H1 (cell line): ENCODE measurements at places on chromosomes 1 and 21.

DNA sequence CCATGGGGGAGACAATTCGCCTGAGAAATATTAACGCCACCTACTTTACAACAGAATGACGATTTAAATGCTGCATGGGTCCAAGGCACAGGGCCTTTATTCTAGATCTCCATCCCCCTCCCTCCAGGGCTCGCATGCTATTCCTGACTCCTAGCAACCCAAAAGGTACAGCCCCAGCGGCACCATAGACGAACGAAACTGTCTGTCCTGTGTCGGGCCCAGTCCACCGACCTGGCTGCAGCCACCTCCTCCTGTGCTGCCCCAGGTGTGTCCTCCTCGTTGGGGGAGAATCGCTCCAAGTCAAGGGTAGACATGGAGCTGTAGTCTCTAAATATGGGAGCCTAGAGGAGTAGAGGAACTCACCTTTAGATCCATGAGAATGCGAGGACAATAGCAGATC lies 196.5 kb downstream of the TOMM20 start:
- H3K36me3 ChIP-seq, result no peaks in the 10 kb centered on the region
- no peaks in the 10 kb centered on the region for H3K4me1 ChIP-seq
- no peak overlapping the region for H3K27ac ChIP-seq
- H3K27me3 ChIP-seq, result no peaks in the 10 kb centered on the region

GRCh38 chr1:3817138-3817740 lies 20.9 kb upstream of the LRRC47 start:
- H3K27me3 ChIP-seq, result no peaks in the 10 kb centered on the region
- no peak overlapping the region for H3K27ac ChIP-seq
- no peak for DNase-seq
- no peak overlapping the region for H3K4me3 ChIP-seq

DNA sequence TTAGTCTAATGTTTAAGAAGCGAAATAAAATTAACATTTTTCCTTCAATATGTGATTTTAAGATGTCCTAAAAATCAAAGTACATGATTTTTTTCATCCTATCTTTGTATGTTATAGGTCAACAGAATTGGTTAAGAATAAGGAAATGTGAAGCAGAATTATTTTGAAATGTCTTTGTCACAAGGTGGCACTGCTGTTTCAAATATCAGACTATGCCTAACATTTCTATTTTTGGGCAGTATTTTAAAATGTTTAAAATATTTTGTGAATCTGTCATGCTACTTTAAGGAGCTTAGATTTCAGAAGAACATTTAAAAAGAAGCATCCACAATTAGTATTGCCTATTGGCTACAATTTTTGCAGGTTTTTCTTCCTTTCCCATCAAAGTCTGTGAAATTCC lies 38.7 kb downstream of the AMY1C start:
- no peaks in the 10 kb centered on the region for H3K27me3 ChIP-seq
- no peak for DNase-seq
- H3K4me1 ChIP-seq, result no peaks in the 10 kb centered on the region
- H3K4me3 ChIP-seq, result no peak overlapping the region

- H3K27me3 ChIP-seq, result no peaks in the 10 kb centered on the region
- no peak for DNase-seq
- no peak overlapping the region for H3K4me3 ChIP-seq
- peaks cover 18% of the 10 kb centered on the region for H3K36me3 ChIP-seq
- H3K27ac ChIP-seq, result no peak overlapping the region
Observed at GRCh38 chr1:152029144-152029928, 7.5 kb downstream of the S100A11 start.

GRCh38 chr1:200128944-200129879 lies 101.7 kb downstream of the NR5A2 start:
- H3K36me3 ChIP-seq, result no peaks in the 10 kb centered on the region
- no peak overlapping the region; the same call in 1 of the 2 replicates for H3K27ac ChIP-seq
- no peak for DNase-seq
- peaks cover 1% of the 10 kb centered on the region; the same call in 1 of the 2 replicates for H3K4me1 ChIP-seq

DNA sequence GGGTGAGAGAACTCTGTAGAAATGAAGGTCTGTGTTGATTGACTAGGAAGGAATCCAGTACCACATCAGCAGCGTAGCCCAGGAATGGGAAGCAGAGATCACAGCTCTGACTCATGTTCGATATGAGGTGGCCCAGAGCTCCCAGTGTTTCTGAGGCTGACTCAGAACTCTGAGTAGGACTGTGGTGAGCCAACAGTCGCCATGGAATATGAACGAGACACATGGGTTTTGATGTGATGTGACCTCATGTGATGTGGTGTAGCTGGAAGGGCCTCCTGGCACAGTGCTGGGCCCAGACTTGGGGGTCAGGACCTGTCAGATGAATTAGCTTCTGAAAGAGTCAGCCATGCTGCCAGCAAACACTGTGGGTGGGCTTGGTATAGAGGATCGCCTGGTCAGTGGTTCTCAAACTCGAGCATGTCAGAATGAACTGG lies 237.0 kb downstream of the MRPL39 start:
- H3K27me3 ChIP-seq, result no peaks in the 10 kb centered on the region
- H3K4me1 ChIP-seq, result peaks cover 12% of the 10 kb centered on the region; the same call in 1 of the 2 replicates
- no peaks in the 10 kb centered on the region for H3K36me3 ChIP-seq
- no peak overlapping the region; the same call in 1 of the 2 replicates for H3K27ac ChIP-seq
- no peak for DNase-seq
- no peak overlapping the region for H3K4me3 ChIP-seq

DNA sequence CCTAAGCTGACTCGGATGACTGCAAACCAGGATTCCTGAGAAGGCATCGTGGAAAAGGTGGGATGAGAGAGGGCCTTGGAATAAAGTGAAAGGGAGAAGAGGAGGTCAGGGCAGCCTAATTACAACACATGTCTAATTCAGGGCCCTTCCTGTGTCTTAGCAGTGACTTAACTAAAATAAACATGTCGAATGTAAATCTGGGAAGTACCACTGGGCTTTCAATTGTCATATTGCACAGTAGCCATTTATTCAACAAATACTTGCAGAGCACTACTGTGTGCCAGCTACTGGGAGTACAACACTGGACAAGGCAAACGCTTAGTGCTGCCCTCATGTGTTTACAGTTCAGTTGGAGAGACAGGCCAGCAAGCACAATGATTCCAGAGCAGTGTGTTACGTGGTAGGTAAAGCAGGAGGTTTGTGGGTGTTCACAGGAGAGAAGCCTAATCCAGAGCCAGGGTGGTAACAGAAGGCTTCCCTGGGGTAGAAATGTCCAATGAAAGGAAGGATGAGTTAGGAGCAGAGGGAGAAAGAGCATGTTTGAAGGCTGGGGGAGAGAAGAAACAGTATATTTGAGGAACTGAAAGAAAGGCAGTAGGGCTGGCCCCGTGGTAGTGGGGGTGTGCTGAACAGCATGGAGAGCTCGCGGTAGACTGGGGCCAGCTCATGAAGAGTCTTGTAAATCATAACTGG lies 38.0 kb upstream of the RASAL2 start:
- peaks cover 28% of the 10 kb centered on the region for H3K4me1 ChIP-seq
- H3K27me3 ChIP-seq, result no peaks in the 10 kb centered on the region
- no peak for DNase-seq
- no peaks in the 10 kb centered on the region for H3K36me3 ChIP-seq

- H3K4me1 ChIP-seq, result no peaks in the 10 kb centered on the region
- H3K4me3 ChIP-seq, result no peak overlapping the region
- no peak for DNase-seq
- no peaks in the 10 kb centered on the region for H3K36me3 ChIP-seq
Observed at GRCh38 chr1:17363351-17363750, 8.6 kb upstream of the PADI6 start.

DNA sequence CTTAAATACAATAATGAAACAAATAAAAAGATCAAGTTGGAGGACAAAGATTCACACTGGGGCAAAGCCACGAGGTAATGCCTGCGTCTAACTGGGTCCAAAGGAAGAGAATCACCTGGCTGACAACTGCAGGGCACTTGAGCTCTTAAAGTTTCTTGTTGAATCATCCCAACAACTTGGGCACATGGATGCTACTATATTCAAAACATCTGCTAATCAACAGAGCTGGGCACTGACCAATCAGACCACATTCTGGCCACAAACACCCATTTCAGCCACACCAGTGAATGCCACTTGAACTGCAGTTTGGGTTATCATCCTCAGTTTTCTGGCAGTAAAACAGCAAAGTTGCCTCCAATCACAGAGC lies 51.0 kb downstream of the ABCA4 start:
- peaks cover 59% of the 10 kb centered on the region for H3K27me3 ChIP-seq
- DNase-seq, result no peak
- H3K36me3 ChIP-seq, result no peaks in the 10 kb centered on the region
- H3K4me1 ChIP-seq, result no peaks in the 10 kb centered on the region
- H3K4me3 ChIP-seq, result no peak overlapping the region

DNA sequence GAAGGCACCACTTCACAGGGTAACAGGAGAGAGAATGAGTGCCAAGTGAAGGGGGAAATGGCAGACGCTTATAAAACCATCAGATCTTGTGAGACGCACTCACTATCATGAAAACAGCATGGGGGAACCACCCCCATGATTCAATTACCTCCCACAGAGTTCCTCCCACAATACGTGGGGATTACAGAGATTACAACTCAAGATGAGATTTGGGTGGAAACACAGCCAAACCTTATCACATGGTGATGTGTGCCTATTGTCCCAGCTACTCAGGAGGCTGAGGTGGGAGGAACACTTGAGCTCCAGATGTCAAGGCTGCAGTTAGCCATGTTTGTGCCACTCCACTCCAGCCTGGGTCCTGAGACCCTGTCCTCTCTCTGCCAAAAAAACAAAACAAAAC lies 56.0 kb upstream of the DSCAM start:
- H3K27ac ChIP-seq, result no peak overlapping the region
- H3K27me3 ChIP-seq, result no peaks in the 10 kb centered on the region
- H3K4me1 ChIP-seq, result no peaks in the 10 kb centered on the region
- DNase-seq, result no peak
- H3K36me3 ChIP-seq, result no peaks in the 10 kb centered on the region

DNA sequence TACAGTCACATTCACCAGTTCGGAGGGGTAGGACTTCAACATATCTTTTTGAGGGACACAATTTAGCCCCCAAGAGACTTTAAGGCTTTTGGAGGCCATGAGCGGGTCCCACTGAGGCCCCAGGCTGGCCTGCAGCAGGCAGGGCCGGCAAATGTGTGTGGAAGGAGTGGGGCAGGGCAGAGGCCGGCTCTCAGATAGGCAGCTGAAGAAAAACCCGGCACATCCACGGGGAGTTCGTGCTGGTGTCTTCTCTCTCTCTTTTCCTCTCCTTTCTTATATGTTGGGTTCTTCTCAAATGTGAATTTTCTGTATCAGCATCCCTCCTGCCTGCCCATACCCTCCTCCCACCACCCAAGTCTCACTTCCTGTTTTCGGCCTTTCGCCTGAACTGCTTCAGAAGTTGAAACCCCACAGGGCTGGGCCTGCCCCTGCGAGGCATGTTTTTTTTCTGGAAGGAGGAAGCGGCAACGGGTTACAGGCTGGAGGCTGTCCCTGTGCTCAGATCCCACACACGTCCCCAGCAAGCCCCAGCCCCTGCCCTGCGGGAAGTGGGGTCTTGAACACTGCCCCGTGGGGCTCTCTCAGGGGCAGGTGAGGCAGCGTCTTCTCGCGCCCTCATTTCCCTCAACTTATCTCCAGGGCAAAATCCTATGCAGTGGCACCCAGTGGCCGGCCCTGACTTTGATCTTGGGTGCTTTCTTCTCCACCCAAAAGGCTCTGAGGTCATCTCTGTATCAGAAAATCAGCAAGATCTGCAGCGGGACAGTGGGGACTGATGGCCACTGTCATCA lies 9.7 kb upstream of the UMODL1 start:
- H3K27me3 ChIP-seq, result 0 out of 2 replicates have a peak, but pooled peaks cover 2% of the 10 kb centered on the region
- H3K4me3 ChIP-seq, result no peak overlapping the region
- no peak for DNase-seq
- H3K36me3 ChIP-seq, result no peaks in the 10 kb centered on the region
- peaks cover 22% of the 10 kb centered on the region; the same call in 1 of the 2 replicates for H3K4me1 ChIP-seq
- H3K27ac ChIP-seq, result no peak overlapping the region

GRCh38 chr1:210617293-210617692 lies 288.6 kb downstream of the HHAT start:
- H3K36me3 ChIP-seq, result no peaks in the 10 kb centered on the region
- H3K27me3 ChIP-seq, result no peaks in the 10 kb centered on the region
- no peak for DNase-seq
- no peak overlapping the region for H3K27ac ChIP-seq
- H3K4me3 ChIP-seq, result no peak overlapping the region
- no peaks in the 10 kb centered on the region for H3K4me1 ChIP-seq

- no peak overlapping the region for H3K4me3 ChIP-seq
- peaks cover 1% of the 10 kb centered on the region for H3K27me3 ChIP-seq
- no peaks in the 10 kb centered on the region for H3K36me3 ChIP-seq
- no peak for DNase-seq
- H3K27ac ChIP-seq, result no peak overlapping the region
Observed at GRCh38 chr1:94883691-94884090, 43.2 kb downstream of the CNN3 start.

GRCh38 chr1:156652131-156652991 lies 10.4 kb downstream of the BCAN start:
- H3K27ac ChIP-seq, result no peak overlapping the region
- H3K36me3 ChIP-seq, result no peaks in the 10 kb centered on the region

GRCh38 chr1:186295980-186296379 lies 79.1 kb downstream of the TPR start:
- no peaks in the 10 kb centered on the region for H3K27me3 ChIP-seq
- H3K4me3 ChIP-seq, result no peak within 1 kb of the TSS
- no peak within 1 kb of the TSS for H3K27ac ChIP-seq
- no peaks in the 10 kb centered on the region for H3K36me3 ChIP-seq
- no peaks in the 10 kb centered on the region for H3K4me1 ChIP-seq

DNA sequence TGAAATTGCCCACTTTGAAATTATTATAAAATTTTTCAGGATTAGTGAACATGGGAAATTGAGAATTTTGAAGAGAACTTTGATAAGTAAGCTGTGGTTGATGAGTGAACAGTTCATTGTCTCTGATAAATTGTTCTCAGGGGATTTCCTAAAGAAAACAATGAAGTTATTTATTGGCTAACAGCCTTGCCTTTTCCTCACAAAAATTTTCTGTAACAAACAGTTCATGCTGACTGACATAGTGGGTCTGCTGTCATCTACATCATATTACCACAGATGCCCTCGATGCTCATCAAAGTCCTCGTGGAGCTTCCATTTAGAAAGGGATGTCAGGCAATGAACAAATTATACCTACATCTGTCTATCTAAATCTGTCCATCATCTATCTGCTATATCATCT lies 113.4 kb downstream of the PTBP2 start:
- DNase-seq, result no peak
- H3K4me3 ChIP-seq, result no peak overlapping the region
- H3K36me3 ChIP-seq, result no peaks in the 10 kb centered on the region
- H3K27me3 ChIP-seq, result no peaks in the 10 kb centered on the region

DNA sequence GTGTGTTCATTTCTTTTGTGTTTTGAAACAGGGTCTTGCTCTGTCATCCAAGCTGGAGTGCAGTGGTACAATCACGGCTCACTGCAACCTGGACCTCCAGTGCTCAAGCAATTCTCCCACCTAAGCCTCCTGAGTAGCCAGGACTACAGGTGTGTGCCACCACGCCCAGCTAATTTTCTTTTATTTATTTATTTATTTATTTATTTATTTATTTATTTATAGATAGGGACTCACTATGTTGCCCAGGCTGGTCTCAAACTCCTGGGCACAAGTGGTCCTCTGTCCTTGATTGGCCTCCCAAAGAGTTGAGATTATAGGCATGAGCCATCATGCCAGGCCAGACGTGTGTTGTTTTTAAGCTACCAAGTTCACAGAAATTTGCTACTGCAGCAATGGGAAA lies 43.8 kb upstream of the TLR5 start:
- H3K4me3 ChIP-seq, result no peak overlapping the region
- DNase-seq, result no peak
- no peak overlapping the region for H3K27ac ChIP-seq
- no peaks in the 10 kb centered on the region for H3K36me3 ChIP-seq
